ENCODE measurements at places on chromosomes 13 and 19.
A peak's percentile ranks its signal among the peaks of the same experiment; 100 is the strongest.

DNA sequence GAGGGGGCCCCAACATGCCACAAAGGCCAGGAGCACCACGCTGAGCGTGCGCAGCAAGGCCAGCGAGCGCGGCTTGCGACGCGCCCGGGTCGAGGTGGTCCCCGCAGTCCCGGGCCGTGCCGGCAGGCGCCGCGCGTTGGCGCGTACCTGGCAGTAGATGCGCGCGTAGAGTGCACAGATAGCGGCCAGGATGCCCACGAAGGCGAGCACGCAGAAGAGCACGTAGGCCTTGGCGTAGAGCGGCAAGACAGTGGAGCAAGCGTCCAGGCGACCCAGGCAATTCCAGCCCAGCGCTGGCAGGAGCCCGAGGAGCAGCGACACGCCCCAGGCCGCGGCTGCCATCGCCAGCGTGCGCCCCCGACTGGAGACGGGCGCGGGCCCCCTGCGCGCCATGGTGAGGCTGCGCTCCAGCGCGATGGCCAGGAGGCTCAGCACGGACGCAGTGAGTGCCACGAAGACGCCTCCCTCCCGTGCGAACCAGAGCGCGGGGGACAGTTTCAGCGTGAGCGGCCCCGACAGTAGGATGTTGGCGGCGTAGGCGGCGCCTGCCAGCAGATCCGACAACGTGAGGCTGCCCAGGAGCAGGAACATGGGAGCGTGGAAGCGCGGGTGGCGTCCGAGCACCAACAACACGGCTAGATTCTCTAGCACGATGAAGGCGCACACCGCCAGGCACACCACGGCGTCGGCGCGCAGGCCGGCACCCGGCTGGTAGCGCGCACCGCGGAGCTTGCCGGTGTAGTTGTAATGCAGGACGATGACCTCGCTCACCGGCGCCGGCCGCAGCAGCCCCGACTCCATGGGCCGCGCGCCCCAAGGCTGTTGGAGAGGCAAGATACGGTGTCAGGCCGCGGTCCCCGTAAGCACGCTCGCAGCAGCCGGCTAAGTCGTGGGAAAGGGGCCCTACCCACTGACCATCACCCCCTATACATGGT lies 2.8 kb downstream of the S1PR5 start:
- no peak for DNase-seq

GRCh38 chr13:99380921-99381645 lies 73.9 kb upstream of the GPR183 start:
- DNase-seq = no peak

DNA sequence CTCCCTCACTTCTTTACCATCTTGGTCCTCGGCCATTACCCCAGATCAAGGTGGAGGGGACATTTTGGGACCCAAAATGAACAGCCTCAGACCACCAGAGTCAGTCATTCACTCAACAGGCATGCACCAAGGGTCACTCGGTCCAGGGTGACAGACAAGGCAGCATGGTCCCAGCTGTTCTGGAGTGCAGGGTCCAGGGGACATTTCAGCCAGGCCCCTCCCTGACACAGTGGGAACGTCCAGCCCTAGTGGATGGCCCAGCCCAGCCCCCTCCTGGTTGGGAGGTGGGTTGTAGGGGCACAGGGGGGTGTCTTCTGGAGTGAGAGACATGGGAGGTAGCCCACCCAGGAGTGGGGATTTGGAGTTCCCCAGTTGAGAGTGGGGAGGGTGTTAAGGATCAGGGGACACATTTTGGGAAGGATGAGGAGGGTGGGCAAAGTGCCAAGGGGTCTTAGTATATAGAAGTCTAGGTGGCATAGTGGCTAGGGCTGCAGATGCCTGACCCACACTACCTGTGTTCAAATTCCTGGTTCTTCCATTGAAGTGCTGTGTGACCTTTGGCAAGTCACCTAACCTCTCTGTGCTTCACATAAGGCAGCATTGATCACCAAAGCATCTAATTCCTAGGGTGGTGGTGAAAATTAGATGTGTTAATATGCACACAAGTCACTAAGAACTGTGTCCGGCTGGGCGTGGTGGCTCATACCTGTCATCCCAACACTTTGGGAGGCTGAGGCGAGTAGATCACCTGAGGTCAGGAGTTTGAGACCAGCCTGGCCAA lies 2.5 kb upstream of the FCER2 start:
- no peak for DNase-seq

DNA sequence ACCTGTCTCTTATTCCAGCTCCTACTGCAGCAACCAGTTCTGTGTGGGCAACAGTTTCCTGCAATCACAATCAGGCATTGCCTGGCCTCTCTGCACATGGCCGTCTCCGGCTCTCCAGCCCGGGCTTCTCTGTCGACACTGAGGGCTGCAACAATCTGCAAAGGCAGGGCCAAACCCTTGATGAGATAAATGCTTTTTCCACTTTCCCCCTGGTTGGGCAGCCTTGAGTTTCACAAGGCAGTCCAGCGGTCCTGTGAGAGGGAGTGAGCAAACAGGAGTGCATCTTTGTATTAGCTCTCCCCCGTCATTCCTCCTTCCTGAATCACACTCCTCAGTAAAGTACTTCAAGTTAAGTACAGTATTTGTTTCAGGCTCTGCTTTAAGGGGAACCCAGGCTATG lies 40.7 kb upstream of the VWA8 start:
- peak; percentile 100 for DNase-seq

DNA sequence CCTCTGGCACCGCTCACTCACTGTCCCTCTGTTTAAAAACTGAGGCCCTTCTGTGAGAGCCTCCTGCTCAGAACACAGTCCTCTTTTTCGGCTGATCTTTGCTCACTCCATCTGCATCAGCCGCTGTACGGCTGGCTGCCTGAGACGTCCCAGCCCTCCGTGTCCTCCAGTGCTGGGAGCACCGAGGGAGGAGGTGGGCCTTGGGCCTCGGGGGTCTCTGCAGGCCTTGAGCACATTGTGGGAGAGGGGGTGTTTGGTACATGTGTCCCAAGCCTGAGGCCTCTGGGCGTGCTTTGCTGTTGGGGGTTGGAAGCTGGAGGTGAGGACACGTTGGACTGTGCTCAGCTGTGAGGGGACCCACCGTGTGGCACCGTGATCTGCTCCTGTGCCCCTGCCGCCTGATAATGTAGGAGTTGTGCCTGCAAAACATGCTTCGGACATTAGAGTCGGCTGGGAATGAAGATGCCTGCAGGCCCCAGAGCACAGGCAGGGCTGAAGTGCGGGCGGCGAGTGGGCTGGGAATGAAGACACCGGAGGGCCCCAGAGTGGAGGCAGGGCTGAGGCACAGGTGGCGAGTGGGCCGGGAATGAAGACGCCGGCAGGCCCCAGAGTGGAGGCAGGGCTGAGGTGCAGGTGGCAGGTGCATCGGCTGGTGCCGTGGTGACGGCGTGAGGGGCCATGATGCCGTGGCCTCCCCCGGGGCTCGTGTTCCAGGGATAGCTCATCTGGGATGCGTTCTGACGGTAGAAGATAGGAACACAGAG lies 30.6 kb downstream of the MCF2L start:
- DNase-seq = no peak

All from amniotic epithelial cell (primary cell).